ENCODE measurements at places on chromosomes 2 and 18. TPM values are rescaled to one million over a fixed set of nuclear protein-coding genes. Genes with fewer than 3 reads are reported as not detected.

Gene CLASP1
- total RNA-seq = 57.8 TPM

Gene UGT1A4
- total RNA-seq = not detected

Gene SAG
- total RNA-seq = not detected

Gene ADCY3
- 35.3 TPM for total RNA-seq

Gene CIB4
- not detected for total RNA-seq

Gene TUBB8B
- not detected for total RNA-seq

Gene ATOH8
- not detected for total RNA-seq

Gene ABI2
- total RNA-seq = 27.0 TPM

Gene STRN
- 28.6 TPM for total RNA-seq

Gene CHRND
- total RNA-seq = not detected

Gene GKN1
- not detected for total RNA-seq

Gene EMILIN2
- total RNA-seq = 19.2 TPM

Gene SCTR
- total RNA-seq = not detected

Gene RGPD8
- total RNA-seq = 10.8 TPM

Gene RAD51AP2
- not detected for total RNA-seq

Gene ONECUT2
- total RNA-seq = not detected

Gene PRR30
- total RNA-seq = not detected

Gene FOXD4L1
- 0.38 TPM for total RNA-seq

Gene CYP27C1
- not detected for total RNA-seq

Gene TMEM178A
- not detected for total RNA-seq

Gene ASTL
- total RNA-seq = 1.2 TPM

Gene ARHGEF33
- 0.15 TPM for total RNA-seq

Gene KLHL30
- not detected for total RNA-seq

Gene NEU4
- total RNA-seq = not detected

Gene OXER1
- not detected for total RNA-seq

Gene ELOA2
- total RNA-seq = not detected

Gene CCDC148
- total RNA-seq = not detected

Gene INHBB
- not detected for total RNA-seq

Gene DTNA
- total RNA-seq = not detected

Gene PSMA8
- total RNA-seq = 0.35 TPM

Gene FAM124B
- 0.20 TPM for total RNA-seq

Gene CLHC1
- total RNA-seq = 10.3 TPM

Gene MRO
- total RNA-seq = not detected

Gene GALNT3
- total RNA-seq = 6.6 TPM

Gene ADD2
- total RNA-seq = 7.9 TPM

Gene NT5C1B
- total RNA-seq = not detected

Gene UGT1A6
- not detected for total RNA-seq

Gene ERBB4
- total RNA-seq = not detected

Gene STON1
- 2.6 TPM for total RNA-seq

Gene IL36A
- 0.32 TPM for total RNA-seq

Gene SFTPB
- 11.6 TPM for total RNA-seq

Gene TPO
- total RNA-seq = 0.26 TPM
